ENCODE measurements at places on chromosomes 16 and 17.
A peak's percentile ranks its signal among the peaks of the same experiment; 100 is the strongest.

DNA sequence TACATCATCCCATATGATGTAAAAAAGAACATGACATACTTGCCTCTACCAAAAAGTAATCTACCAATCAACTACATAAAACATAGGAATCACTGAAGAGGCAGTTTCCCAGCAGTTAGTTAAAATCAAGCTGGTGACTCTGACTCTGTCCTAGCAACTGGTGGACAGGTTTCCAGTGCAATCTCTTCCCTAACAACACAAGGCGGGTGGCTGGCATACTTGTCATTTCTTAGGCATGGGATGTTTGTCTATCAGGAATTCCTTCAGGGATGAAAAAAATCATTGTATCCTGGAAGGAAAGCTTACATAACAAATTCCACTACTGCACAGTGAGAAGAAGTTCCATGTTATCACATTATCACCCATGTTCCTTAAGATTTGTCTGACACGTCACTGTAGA is 50.9 kb downstream of the HELZ start:
- no peak for DNase-seq

DNA sequence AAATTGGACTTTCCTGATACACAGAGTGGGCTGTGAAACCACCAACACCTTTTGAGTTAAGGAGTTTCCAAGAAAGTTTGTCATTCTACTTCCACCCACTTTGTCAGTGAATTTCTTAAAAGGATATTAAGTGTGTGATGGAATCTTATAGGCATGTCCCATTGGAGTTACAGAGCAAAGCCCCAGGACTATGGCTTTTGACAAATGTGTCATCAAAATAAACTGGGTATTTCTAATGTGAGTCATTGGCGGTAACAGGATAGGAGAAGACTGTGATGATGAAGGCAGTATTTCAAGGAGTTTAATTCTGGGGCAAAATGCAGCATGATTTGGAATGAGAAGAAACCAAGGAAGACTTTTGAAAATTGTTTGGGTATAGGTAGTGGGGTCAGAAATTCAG is 1013.8 kb upstream of the EEF2KMT start:
- DNase-seq = no peak

DNA sequence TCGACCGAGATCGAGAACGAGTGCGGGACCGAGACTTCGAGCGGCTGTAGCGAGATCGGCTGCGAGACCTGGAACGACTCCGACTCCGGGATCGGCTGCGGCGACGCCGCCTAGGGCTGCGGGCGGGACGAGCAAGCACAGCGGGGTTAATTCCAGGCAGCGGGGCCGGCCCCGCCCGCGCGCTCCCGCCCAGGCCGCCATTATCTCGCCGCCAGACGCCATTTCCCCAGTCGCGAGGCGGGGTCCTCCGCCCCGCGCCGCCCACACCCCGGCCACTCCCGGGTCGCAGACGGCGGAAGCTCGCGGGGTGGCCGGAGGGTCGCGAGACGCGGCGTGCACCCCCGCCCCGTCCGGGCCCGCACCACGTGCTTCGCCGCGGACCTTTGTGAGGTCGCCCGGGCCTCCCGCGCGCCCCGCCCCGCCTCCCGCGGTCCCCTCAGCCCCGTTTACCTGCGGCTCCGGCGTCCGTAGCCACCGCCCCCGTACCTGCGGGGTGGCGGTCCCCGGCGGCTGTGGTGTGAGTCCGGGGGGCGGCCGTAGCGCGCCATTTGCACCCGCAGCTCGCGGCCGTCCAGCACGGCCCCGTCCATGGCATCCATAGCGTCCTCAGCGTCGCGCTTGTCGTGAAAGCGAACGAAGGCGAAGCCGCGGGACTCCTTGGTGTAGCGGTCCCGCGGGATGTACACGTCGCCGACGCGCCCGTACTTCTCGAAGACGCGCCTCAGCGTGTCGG is 616 bp downstream of the SRSF2 start:
- DNase-seq = no peak

DNA sequence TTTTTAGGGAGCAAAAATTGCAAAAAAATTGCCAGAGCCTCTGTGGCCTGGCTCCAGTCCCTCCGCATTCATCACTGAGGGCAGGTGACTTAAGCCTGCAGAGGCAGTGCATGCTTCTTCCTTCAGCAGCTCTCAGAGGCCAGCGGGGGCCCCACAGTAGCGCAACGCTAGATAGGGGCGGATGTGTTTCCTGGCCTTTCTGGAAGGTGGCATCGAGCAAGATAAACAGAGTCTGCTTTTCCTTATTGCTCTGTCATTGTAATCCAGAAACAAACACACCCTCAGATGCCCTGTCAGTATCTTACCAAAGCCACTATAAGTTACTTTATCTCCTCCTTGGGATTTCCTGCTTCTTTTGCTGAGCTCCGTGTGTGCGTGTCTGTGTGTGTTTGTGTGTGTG is 75.5 kb upstream of the IRX6 start:
- no peak for DNase-seq

- no peak for DNase-seq
Observed at GRCh38 chr16:57132470-57132869, 40.1 kb downstream of the CPNE2 start.

GRCh38 chr17:41688641-41689496 is at the start of gene EIF1:
Gene EIF1, plus strand, starts transcription at chr17:41688885. Its CDS starts 154 bp downstream, at chr17:41689039.
- peak; percentile 99 for DNase-seq

DNA sequence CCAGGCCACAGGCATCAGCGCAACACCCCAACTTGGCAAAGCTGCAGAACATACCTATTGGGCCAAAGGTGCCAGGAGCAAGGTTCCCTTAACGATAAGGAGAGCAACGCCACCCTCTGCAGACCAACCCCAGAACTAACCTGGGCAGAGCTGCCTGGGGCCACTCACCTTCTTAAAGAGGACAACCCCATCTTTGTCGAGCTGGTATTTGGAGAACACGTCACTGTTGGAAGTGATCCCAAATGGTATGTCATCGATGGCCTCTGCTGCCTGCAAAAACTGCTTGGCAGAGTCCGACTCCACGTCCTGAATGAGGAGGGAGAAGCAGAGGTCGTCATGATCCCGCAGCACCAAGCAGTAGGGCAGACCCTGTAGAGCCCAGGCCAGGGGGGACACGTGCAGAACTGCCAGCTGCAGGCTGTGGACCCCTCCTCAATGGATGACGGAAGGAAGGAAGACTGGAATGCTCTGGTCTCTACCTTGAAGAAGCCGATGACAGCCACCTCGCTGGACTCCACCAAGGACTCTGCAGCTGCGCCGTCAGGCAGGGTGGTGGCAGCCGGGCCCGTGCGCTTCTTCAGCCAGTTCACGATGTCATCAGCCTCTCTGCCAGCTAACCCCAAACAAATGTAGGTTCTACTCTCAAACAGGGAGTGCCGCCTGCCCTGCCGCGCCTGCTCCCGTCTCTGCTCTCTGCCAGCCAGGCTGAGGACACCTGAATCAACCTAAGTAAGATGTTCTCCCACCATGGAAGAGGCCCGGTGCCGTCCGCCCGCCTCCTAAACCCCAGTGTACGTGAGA is 5.2 kb downstream of the P4HB start:
- no peak for DNase-seq

DNA sequence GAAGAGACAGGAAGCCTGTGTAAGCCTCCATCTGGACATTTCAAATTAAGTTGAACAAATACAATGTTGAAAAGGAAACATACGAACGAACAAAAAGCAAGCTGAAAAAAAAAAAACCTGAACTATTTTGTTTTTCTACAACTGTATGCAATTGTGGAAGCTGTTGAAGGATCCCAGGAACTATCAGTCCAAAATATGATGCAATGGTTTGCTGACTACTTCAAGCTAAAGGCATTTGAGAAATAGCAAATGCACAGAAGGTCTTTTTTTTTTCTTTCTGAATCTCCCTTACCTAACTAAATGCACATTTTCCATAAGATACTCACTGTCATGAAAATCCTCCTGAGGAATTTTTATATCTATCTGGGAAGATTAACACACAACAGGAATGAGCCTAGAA is 40.2 kb downstream of the MAF start:
- no peak for DNase-seq

DNA sequence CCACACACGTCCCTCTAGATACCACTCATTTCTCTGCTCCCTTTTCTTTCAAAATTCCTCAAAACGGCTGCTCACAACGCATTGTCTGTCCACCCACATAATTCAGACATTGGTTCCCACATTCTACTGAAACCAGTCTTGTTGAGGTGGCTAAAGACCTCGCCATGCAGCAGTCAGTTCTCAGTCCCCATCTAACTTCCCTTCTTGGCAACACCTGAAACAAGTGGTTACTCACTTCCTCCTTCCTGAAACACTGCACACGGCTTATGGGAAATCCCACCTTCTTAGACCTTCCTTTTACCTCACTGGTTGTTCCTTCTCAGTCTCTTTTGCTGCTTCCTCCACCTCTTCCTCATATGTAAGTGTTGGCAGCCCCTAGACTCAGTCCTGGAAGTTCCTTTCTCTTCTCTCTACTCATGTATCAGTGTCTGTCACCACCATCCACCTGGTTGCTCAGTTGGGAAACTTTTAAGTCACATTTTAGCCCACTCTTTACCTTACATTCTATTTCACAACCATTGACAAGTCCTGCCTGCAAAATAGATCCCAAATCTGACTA is 277.1 kb downstream of the CEP112 start:
- DNase-seq = no peak

DNA sequence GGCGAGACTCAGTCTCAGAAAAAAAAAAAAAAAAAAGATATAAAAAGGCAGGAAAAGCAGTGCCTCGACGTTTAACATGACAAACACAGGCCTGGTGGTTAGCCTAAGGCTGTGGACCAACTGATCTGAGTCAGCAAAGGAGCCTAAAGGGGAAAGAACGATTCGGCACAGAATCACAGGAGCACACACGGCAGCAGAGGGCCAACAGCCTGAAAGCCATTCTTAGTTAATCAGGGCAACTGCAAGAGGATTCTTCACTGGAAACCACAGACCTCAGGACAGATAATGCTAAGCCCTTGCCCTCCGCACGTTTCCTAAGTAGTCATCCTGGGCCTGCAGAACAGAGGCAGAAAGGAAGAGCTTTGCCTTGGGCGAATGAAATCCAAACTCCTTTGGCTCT is 14.7 kb downstream of the TMEM11 start:
- no peak for DNase-seq

- no peak for DNase-seq
Observed at GRCh38 chr16:86211265-86211664, 299.1 kb upstream of the FOXF1 start.

- DNase-seq = no peak
Observed at GRCh38 chr16:586645-587590, 2.9 kb upstream of the RAB40C start.

GRCh38 chr17:57937492-57937891 is 17.7 kb downstream of the CUEDC1 start:
- no peak for DNase-seq

DNA sequence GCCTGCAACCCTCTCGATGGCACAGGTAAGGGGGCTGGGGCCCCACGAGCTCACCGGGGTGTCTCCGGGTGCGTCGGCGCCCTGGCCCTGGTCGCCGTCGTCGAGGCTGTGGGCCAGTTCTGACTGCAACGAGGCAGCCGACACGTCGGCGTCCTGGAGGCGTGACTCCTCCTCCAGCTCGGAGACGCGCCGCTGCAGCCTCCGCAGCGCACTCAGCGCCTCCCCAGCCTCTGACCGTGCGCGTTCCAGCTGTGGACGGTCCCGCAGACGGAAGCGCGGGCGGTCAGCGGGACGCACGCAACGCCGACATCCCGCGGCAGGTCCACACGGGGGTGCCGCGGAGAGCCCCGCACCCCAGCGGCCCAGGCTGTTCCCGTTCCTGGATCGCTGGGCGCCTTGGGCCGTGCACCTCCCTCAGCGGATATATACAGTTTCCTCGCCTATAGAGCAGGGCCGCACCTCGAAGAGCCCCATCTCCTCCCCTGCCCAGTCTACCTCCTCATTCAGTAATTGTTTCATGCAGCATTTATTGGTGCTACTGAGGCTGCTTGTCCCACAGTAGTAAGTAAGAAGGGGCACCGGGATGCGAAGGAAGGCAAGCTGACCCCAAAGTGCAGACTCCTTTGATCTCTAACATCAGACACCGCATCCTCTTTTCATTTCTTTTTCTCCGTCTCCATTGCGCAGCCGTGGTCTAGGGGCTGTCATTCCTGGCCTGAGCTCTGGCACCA is 5.8 kb downstream of the THOC6 start:
- no peak for DNase-seq

- DNase-seq = no peak
Observed at GRCh38 chr17:9098242-9098825, 77.0 kb downstream of the NTN1 start.

GRCh38 chr16:3242709-3243108 is 7.8 kb upstream of the ZNF200 start:
- DNase-seq = no peak

- DNase-seq = no peak
Observed at GRCh38 chr16:2883458-2883908, 468 bp downstream of the FLYWCH2 start.

DNA sequence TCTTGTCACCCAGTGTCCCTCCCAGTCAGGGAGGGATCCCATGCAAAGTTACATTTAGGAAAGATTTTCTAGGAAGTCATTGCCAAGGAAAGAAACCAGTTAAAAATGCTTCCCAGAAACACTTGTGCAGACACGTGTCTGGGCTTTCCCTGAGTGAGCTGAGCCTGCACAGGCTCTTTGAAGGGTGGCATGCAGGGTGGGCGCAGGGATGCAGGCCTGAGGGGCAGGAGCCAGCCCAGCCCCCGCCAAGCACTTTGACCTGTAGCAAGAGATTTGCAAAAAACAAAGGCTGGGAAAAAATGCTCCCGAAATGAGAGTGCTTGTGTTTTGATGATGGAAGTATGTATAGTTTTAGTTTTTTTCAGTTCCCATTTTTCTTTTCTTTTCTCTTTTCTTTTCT is 52.4 kb downstream of the B9D1 start:
- DNase-seq = no peak

- DNase-seq = no peak
Observed at GRCh38 chr16:84544031-84544773, 39.7 kb upstream of the MEAK7 start.

DNA sequence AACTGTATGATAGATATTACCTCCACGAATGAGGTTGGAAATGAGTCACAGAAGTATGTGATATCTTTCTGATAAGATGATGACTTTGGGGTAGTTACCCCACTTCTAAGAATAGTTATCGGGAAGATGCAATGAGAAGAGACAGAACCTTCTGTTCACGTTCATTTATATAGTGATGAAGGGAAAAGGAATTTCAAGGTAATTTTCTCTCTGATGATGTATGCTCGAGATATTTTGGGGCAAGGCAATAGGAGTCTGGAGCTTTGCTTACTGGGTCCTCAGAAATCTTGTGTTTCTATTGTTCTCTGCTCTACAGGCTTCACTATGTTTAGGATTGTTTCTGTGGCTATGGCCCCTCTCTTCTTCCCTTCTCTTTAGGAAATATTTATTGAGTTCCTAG is 1389.6 kb downstream of the CDH8 start:
- no peak for DNase-seq

DNA sequence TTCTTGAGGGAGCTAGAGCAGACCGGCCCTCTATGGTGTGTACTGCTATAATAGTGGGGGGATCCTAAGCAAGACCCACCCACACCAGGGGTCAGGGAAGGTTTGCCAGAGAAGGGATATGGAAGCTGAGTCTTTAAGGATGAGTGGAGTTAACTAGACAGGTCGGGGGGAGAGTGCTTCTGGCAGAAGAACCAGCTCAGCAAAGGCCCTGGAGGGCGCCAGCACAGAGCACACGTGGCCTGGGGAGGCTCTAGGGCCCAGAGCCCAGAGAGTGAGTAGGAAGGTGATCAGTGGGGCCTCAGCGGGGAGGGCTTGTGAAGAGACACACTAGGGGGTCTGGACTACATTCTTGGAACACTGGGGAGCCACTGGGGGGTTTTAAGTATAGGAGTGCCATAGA is 21.1 kb downstream of the NGFR start:
- DNase-seq = no peak

- no peak for DNase-seq
Observed at GRCh38 chr17:50326831-50327364, 19.0 kb upstream of the XYLT2 start.
